ENCODE measurements at places on chromosomes 12 and 14.

GRCh38 chr14:55340482-55340881 is 69.3 kb downstream of the FBXO34 start:
- no peak for DNase-seq

DNA sequence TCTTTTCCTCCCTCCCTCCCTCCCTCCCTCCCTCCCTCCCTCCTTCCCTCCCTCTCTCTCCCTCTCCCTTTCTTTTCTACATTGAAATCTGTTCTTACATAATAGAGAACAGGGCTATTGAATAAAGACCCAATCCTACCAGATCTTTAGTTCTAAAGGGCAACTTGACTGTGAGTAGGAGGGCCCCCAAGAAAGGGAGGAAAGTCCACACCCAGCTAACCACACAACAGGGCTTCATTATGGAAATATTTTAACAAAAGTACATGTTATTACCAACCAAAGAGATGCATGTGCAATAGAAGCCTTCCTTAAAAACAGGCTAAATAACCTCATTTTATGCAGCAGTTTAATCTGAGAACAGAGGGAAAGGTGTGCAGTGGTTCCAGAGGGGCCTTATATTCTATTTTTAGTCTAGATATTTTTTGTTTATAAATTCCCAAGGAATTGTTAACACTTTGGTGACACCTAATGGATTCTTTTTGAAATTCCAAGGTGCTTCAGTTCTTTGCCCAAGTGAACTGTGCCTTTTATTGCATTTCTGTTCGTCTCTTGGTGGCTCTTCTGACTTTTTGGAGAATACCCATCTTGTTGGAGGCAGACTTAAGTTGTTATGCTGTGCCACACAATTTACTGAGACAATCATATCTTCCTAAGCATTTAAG is 63.0 kb downstream of the GNS start:
- no peak for DNase-seq

DNA sequence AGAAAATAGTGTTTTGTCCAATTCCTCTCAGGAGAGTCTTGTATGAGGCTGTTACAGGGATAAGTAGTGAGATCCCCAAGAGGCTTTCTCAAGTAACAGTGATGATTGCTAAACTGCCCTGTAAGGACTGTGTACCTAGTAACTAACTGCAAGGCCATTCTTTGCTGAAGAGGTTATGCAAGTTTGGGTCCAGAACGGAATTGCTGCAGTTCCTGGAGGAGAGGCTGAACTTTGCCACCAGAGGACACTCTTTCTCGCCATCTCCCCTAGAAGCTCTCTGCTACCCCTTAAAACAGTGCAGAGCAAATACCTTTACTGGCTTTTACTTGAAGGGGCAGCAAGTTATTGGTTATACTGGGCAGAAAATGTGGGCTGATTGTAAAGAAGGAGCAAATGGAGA is 180.0 kb downstream of the RBM19 start:
- DNase-seq, result no peak

DNA sequence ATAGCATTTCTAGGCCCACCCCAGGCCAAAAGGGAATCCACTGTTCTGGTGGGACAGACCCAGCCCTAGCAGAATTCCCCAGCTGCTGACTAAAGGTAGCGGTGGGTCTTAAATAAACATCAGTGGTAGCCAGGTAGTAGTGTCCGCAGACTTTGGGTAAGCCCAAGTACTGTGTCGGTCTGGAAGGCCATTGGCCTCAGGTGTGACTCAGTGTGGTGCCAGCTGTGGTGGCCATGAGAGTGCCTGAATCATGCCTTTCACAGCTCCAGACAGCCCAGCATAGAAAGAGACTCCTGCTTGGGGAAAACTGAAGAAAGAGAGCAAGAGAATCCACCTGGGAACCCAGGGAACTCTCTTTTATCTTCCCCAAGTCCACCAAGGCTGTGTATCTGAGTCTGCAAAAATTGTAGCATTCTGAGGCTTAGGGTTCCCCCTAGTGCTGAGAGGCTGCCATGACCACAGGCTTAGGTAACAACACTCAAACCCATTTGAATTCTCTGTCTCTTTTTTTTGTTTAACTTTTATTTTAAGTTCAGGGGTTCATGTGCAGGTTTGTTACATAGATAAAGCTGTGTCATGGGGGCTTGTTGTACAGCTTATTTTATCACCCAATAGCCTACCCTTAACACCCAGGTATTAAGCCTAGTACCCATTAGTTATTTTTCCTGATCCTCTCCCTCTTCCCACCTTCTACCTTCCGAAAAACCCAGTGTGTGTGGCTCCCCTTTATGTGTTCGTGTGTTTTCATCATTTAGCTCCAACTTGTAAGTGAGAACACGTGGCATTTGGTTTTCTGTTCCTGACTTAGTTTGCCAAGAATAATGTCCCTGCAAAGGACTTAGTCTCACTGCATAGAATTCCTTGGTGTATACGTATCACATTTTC is 16.7 kb upstream of the CD163L1 start:
- DNase-seq, result peak; percentile 59

GRCh38 chr14:25406818-25407217 is 356.9 kb upstream of the STXBP6 start:
- DNase-seq, result peak; percentile 20

DNA sequence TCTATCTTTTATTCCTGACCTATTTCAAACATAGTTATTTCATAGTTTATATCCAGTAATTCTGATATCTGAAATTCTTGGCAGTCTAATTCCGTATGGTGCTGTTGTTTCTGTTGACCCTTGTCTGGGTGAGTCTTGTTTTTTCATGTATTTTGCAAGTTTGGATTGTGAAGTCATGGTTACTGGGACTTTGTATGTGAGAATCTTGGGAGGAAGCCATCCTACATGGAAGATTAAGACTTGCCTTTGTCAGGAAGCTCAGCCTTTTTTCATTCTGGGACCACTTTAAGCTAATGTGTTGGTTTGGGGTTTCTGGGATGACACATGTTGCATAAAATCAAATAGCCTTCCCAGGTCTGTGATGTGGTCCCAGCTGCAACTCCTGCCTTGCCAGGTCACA is 191.6 kb upstream of the E2F7 start:
- no peak for DNase-seq

GRCh38 chr12:116276652-116277466 is 634 bp downstream of the MED13L start:
- peak; percentile 45 for DNase-seq

DNA sequence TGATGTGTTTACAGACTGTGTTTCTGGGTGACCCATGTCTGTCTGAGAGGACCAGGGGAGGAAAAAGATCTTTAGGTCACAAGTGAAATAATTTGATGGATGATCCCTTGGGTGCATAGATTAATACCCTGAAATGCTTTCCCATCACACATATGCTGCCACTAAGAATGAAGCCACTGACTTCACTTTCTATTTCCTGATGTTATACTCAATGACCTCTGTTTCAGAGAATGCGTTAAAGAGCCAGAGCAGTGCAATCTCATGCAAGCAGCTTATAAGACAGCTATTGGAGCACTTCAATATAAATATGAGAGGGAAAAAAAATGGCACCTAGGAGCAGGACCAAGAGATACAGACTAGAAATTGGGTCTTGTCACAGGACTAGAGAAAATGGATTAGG is 133.7 kb downstream of the KLHL28 start:
- no peak for DNase-seq

- DNase-seq, result no peak
Observed at GRCh38 chr14:71001742-71002141, 94.5 kb downstream of the PCNX1 start.

DNA sequence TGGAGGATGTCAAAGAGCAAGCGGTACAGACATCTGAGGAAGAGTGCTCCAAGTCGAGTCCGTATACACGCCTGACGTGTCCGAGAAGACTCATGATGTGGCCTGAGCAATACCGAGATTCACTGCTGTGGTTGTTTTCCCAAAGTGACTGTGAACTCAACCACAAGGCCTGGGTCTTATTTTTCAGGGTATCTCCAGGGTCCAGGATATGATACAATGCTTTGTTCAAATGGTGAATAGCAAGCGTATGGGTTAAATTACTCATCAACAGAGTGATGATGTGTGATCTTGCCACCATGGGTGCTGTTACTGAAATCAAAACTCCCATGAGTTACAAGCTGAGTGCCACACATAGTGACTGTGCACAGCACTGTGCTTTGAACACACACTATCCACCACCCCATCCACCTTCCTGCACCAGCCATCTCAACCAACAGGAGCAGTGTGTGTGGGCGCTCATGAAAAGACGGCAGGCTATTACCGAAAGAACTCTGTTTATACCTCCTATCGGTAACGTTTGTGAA is 109.6 kb downstream of the BCAT1 start:
- DNase-seq, result peak; percentile 97

DNA sequence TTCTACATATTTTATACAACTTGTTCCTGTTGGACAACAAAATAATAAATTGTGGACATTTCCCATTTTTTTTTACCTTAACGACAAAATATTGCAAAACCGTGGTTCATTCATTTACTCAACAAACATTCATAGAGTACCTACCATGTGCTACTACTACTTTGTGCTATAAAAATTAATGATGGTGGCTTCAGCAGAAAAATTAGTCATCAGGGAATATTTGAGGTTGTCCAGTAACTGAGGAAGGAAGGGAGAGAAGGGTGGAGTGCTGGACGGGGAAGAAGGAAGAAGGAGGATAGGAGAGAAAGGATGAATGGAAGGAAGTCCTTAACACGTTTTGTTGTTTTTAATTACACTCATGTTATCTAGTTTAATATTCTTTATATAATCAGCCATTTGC is 53.7 kb downstream of the PPFIBP1 start:
- DNase-seq, result no peak

DNA sequence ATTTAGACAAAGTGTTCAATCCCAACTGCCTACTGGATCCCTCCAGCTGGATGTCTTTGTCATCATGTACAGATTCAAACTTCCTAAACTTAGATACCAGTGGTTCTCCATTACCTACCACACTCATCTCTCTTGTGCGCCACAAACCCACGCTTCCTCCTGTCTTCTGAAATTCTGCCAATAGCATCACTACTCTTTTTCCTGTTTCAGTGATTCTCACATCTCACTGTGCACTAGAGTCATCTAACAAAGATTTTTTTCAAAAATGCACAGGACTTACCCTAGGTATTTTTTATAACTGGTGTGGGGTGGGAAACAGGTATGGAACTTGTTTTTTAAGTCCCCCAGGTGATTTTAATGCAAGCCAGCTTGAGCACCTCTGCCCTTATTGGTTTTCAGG is 5.9 kb downstream of the PSMB5 start:
- DNase-seq, result peak; percentile 47

DNA sequence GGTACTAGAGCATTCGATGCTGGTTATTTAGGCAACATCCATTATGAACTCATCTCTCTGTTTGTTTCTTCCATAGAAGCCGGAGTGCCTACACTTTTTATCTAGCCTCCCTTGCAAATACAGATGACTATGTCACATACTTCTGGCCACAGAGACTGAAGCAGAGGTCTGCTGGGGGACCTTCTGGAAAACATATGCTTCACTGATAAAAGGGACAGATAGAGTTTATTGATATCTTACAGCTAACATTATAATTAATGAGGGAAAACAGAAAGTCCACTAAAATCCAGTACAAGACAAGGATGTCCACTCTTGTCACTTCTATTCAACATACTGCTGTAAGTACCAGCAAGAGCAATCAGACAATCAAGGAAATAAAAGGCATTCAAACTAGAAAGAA is 104.3 kb upstream of the FAR2 start:
- no peak for DNase-seq

- no peak for DNase-seq
Observed at GRCh38 chr12:118409834-118410233, 33.5 kb downstream of the SUDS3 start.

DNA sequence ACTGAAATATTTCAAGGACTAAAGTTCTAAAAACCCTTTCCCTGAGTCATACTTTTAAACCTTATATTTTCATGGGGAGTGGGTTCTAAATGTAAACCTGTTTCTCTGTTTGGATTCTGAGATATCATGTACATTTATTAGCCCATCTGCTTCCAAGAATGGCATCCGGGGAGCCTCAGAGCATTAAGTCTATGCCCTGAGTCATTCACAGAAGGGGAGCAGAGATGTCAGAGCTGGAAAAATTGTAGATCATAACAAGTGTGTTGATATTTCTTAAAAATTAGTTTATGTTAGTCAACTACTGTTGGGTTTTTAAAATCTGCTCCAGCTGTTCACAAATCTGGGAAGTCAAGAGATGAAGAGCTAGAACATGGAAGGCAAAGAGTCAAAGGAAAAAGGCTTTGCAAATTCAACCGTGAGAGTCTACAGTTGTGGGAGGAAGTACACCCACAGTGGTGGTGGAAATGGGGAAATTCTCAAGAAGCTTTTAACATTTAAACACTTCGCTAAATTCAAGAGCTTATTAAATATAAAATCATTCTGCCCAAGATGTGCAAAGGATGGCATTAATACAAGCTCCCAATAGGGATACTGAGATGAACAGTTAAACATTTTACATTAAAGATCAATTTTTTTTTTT is 70.5 kb upstream of the FLRT2 start:
- DNase-seq, result no peak

GRCh38 chr14:66606826-66607225 is 98.9 kb downstream of the GPHN start:
- no peak for DNase-seq

DNA sequence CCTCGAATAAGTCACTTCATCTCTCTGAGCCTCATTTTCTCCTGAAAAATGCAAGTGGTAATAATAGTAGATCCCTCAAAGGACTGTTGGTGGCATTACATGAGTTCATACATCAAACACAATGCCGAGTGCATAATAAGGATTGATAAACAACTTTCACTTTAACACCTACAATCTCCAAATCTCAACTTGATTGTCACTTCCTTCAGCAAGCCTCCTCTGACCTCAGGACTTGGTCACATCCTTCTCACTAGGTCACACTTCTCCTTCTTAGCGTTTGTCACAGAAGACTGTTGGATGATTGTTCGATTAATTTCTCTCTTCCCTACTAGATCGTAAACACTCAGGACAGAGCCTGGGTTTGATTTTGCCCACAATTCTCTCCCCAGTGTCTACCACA is 7.9 kb upstream of the PRKAB1 start:
- DNase-seq, result no peak

DNA sequence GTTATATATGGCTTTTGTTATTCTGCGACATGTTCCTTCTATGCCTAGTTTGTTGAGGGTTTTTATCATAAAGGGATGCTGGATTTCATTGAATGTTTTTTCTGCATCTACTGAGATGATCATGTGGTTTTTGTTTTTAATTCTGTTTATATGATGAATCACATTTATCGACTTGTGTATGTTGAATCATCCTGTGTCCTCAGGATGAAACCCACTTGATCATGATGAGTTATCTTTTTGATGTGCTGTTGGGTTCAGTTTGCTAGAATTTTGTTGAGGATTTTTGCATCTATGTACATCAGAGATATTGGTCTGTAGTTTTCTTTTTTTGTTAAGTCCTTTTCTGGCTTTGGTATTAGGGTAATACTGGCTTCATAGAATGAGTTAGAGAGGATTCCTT is 291.2 kb downstream of the AKAP6 start:
- DNase-seq, result no peak

DNA sequence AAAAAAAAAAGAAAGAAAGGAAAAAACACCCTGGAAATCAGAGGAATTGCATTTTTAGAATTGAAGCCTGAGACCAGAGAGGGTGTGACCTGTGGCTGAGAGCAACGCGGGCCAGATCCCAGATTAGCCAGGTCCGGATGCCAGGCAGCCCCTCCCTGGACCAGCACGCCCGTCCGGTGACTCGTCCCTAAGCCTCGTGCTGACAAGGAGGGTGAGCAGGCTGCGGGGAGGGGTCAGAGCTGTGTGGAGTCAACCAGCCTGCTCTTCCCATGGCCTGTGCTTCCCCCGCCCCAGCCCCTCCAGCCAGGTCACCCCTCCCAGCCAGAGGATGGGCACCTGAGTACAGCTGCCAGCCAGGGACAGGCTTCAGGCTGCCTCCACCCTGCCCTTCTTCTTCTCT is 4.2 kb upstream of the KLC1 start:
- no peak for DNase-seq

- DNase-seq, result no peak
Observed at GRCh38 chr14:29311983-29312382, 545.4 kb downstream of the FOXG1 start.

All from activated CD4-positive, alpha-beta T cell treated with anti-CD3 and anti-CD28 coated beads, Interleukin-2, Interleukin-4, amounts not matched to agents 100 ng/mL and 50 ng/mL, durations not matched to agents 16 hours and 8 hours (primary cell).